Stimulated activated CD4-positive, alpha-beta T cell treated with anti-CD3 and anti-CD28 coated beads, Interleukin-12 subunit alpha, Interleukin-12 subunit beta, amount 100 ng/mL, for 24 hours (primary cell): ENCODE measurements at places on chromosomes 2 and 18.

- DNase-seq: no peak
Observed at GRCh38 chr2:219104107-219105035, 43.6 kb upstream of the IHH start.

DNA sequence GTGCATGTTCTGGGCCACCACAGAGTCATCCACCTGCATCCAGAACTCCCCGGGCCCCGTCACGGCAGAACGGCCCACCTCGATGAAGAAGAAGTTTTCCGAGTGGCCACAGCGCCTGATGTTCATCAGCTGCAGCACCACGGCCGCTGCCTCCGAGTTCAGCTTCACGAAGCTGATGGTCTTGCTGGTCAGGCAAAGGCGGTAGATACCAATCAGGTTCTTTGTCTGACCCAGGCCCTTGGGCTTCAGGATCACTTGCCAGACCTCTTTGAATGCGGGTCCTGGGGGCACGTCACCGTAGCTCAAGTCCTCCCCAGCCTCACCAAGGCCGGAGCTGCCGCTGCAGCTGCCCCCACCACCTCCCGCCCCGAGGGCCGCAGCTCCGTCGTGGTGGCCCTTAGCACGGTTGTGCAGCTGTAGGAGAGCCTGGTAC is 1.6 kb downstream of the IRS1 start:
- no peak for DNase-seq

- no peak for DNase-seq
Observed at GRCh38 chr2:120511536-120511935, 165.6 kb downstream of the INHBB start.

- DNase-seq: no peak
Observed at GRCh38 chr2:109370399-109371035, 241.5 kb downstream of the SH3RF3 start.

DNA sequence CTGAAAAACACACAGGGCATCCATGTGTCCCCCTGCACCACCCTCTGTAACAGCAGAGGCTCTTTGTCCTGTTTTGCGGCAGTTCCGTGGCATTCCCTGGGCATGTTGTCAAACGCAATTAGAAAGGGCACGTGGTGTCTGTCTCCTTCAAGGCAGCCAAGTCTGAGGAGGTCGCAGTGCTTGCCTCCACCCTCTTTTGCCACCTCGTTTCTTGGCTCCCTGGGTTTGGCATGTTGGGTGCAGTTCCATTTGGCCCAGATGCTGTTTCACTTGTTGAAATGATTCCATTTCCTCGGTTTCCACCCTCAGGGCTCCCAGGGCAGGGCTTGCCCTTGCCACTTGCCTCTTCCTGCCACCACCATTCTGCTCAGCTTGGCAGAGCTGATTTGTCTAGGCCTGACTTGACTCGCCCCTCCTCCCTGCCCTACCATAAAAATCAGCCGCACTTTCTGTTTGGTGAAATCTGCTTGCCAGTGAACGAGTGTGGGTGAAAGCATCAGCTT is 12.4 kb downstream of the CCL20 start:
- DNase-seq: no peak

- DNase-seq: no peak
Observed at GRCh38 chr2:191711621-191712020, 33.7 kb downstream of the NABP1 start.

- no peak for DNase-seq
Observed at GRCh38 chr2:110897966-110898365, 165.6 kb downstream of the ACOXL start.

DNA sequence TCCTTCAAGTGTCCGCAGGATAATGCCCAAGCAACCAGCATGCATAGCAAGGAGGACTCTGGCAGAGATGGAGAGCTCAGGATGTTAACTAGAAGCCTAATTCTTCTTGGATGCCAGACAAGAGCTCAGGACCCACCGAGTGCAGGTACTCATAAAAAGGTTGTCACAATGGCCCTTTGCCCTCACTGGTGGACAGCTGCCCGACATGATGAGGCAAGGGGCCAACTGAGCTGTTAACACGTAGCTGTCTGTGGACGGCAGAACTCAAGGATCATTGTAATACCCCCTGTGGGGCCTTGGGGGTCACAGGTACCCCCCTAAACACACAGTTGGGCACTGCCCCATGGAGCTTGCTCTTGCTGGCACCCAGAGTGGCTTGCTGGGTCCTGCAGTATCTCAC is 393.7 kb downstream of the PIK3C3 start:
- no peak for DNase-seq

GRCh38 chr2:215447056-215447455 is 11.2 kb upstream of the FN1 start:
- no peak for DNase-seq

DNA sequence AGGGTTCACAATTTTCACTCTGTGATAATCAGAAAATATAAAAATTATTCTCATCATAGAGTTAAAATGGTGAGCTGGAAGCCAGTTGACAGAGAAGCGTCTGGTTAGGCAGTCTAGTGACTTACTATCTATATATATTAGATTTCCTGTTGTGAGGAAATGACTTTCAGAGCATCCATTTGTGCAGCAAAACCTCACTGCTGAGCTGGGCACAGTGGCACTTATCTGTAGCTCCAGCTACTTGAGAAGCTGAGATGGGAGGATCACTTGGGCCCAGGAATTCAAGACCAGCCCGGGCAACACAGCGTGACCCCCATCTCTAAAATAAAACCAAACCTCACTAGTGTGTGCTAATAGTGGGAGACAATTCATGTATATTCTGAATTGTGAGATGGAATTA is 7.2 kb upstream of the KIAA2012 start:
- DNase-seq: no peak
